Hematopoietic multipotent progenitor cell (in vitro differentiated cells): ENCODE measurements at places on chromosomes 7 and 10. TPM values are rescaled to one million over a fixed set of nuclear protein-coding genes. Genes with fewer than 3 reads are reported as not detected.

TECTB gene
- not detected for total RNA-seq

SPAM1 gene
- total RNA-seq: not detected

PRKAR2B gene
- total RNA-seq: 13.5 TPM

TRIL gene
- under 0.01 TPM for total RNA-seq

PKD1L1 gene
- under 0.01 TPM for total RNA-seq

TNKS2 gene
- 20.2 TPM for total RNA-seq

PTF1A gene
- total RNA-seq: not detected
